ENCODE measurements at places on chromosomes 16 and 17.

DNA sequence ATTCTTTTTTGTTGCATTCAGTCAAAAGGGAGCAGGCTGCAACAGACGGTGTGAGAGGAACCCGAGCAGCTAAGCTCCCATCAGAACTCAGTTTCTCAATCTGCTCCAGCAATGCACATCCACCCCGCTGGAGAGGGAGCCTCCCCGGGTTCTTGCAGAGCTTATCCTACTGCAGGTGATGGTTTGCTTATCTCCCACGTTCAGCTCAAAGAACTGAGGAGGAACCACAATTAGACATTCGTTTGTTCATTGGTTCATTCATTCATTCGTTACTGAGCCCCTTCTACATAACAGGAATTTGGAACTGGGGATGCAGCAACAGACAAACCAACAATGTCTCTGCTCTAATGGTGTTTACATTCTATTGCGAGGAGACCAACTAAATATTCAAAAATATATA is 22.2 kb upstream of the ALOX15 start:
- no peak for DNase-seq

DNA sequence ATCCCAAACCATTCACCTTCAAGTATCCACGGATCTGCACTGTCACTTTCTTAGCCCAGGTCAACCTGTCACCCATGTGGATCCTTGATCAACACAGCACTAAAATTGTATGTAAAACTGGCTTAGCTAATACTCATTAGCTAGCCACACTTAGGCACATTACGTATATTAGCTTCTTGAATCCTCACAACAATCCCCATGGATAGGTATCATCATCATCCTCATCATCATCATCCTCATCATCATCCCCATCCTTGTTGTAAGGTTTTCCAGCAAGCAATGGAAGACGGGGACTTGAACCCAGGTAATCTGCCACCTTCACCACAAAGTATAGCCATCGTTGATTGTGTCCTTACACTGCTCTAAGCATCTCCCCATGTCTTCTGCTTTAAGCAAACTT is 184.3 kb downstream of the XYLT1 start:
- DNase-seq = no peak

DNA sequence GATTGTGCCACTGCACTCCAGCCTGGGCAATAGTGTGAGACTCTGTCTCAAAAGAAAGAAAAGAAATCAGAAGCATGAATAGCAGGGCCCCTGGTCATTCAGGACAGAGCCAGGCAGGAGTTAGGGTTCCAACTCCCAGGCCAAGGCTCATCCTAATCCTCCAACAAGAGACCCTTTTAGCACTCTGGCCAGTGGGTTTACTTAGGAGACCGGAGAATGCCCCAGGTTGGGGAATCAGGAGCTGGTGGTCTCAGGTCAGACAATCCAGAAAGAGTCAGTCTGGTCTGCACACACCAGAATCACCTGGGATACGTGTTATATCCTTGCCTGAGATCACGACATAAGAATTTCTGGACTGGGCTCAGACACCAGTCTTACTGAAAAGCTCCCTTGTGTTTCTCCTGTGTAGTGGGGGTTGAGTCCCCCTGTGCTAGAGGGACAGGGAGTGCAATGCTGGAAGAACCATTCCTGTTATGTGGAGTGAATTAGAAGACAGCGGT is 48.7 kb downstream of the CCDC42 start:
- no peak for DNase-seq

DNA sequence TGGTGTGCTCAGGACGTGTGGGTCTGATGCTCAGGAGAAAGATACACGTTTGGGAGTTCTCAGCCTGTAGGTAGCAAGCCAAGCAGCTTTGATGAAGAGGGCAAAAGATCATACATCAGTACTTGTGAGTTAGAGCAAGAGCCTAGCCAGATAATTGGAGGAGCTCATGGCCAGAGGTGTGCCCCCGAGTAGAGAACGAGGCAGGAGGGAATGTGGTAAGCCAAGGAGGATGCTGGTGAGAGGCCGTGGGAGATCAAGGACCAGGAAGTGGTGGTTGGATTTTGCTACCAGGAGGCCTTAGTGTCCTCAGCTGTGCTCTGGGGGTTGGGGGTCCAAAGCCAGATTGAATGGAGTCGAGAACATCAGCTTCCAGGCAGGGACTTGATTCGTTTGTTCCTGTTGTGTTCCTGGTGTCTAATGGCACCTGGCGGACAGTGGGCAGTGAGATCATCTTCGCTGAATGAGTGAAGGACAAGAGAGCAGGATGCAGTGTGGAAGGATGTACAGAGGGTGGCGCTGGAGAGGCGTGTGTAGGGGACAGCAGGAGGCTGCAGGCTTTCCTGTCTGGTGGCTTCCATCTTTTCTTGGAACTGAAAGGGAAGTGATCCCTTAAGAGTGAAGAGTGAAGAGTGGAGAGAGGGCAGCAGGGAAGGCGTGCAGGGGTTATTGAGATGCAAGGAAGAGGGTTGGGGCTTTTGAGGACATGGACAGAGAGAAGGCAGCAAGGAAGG is 11.6 kb downstream of the FBXL19 start:
- peak; percentile 41 for DNase-seq

DNA sequence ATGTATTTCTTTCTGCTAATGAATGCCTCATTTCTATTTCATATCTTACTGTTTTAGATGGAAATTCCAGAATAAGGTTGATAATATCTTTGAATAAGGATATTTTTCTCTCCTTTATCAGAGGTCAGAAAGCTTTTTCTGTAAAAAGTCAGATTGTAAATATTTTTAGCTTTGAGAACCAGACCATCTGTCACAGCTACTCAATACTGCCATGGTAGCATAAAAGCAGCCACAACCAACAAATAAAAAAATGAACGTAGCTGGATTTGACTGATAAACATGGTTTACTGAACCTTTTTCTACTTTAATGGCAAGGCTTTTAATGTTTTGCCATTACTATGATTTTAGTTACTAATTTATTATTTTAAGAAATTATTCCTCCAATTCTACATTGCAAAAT is 217.4 kb upstream of the COX10 start:
- DNase-seq = no peak

DNA sequence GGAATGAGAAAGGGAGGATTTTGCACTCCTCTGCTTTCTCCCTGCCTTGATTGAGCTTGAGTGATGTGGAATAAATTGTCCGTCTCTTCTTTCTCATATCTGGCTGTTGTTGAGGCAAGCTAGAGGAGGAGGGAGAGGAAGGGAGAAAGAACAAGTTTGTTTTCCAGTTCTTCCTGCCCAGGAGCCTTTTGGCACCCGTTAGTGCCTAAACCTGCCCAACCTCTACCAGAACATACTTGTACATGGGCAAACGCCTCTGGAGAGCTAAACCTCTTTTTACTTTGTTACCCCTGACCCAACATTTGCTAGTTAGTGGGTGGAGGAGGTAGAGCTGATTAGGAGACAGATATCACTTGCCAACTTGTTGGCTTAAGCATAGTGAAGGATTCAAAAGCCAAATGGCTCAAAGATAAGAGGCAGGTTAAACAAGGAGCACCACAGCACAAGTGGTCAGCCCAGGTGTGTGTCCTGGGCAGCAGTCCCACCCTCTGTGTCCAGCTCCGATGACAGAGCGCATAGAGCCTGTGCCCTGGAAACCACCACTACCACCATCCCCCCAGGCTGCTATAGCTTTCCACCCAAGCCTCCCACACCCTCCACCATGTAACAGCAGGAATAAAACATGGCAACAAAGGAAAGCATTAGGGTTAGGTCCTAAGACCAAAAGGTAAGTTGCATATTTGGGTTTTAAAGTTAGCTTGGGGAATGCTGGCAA is 6.5 kb downstream of the ODF4 start:
- DNase-seq = no peak

Measured in AG10803 (cell line).